ENCODE measurements at places on chromosomes 3 and 15. TPM values are rescaled to one million over a fixed set of nuclear protein-coding genes. Genes with fewer than 3 reads are reported as not detected.

DNA sequence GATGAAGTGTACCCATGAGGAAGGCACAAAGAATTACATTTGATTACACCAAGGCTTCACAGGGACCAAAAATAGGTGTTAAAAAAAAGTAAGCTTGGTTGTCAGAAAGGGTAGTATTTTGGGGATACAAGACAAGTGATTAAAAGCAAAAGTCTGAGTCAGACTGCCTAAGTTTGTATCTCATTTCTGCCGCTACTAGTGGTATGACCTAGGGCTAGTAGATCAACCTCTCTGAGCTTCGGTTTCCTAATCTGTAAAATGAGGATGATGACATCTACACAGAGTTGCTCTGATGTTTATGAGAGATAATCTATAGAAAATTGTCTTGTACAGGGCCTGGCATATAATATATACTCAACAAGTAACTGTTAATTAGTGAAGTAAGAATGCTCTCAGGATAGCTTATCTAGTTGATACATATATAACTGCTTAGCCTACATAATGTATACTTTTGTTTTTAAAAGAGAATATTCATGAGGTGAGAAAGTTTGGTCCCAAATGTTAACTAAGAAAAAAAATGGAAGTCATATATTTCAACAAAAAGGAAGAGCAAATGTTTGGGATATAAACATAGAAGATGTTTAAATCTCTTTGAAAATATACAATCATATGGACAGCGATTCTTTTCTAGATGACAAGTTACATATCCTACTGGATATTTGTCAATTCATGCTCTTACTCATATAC lies 163.0 kb upstream of the SLC2A2 start:
- no peak for DNase-seq

- no peak for DNase-seq
These were observed 163.8 kb upstream of the CDIN1 start for GRCh38 chr15:36415643-36416042.

CFAP92 gene
- 0.40 TPM for total RNA-seq

RHOV gene
- 94.0 TPM for total RNA-seq

Measured in esophagus squamous epithelium (tissue), 5 donors.